ENCODE measurements at places on chromosomes 4 and X.

- DNase-seq = no peak
Measured at GRCh38 chr4:151537687-151538086, 128.7 kb downstream of the FHIP1A start.

GRCh38 chrX:68922013-68922412 lies 93.2 kb downstream of the EFNB1 start:
- no peak for DNase-seq

- no peak for DNase-seq
Measured at GRCh38 chr4:65416891-65417290, 253.4 kb downstream of the EPHA5 start.

GRCh38 chrX:139120760-139121159 lies 409.2 kb upstream of the FGF13 start:
- peak; percentile 8 for DNase-seq

DNA sequence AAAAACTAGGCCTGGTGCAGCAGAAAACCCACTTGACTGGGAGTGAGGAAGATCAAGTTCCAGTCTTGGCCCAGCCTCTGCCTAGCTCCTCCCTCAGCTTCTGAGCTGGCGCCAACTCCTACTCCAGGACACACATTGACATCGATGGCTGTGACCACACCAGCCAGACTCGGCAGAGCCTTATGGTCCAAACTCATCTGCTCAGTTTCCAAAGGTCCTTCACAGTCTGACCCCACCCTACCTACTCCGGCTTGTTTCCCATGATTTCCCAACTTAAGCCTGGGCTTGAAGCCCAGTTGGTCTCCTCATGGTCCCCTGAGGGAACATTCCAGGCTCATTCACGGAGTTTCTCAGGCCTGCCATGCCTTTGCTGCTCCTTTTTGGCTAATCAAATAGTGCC lies 10.1 kb downstream of the ELF4 start:
- no peak for DNase-seq
